ENCODE measurements at places on chromosomes 11 and 22.

DNA sequence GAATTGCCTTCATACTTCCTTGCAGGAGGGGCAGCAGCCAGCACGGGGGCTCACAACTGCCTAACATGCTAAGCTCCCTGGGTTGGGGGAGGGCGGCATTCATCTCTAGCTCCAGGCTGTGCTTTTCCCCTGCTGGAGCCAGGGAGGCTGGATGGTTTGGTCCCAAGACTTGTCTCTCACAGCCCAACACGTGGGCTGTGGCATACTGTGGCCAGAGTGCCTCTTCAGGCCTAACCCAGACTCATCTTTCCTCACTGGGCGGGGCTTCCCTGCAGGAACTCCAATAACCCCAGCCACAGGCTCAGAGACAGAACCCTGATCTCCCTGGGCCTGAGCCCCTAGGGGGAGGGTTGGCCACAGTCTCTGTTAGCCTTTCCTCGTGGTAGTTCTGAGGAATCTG is 121.9 kb upstream of the PLET1 start:
- DNase-seq = no peak

DNA sequence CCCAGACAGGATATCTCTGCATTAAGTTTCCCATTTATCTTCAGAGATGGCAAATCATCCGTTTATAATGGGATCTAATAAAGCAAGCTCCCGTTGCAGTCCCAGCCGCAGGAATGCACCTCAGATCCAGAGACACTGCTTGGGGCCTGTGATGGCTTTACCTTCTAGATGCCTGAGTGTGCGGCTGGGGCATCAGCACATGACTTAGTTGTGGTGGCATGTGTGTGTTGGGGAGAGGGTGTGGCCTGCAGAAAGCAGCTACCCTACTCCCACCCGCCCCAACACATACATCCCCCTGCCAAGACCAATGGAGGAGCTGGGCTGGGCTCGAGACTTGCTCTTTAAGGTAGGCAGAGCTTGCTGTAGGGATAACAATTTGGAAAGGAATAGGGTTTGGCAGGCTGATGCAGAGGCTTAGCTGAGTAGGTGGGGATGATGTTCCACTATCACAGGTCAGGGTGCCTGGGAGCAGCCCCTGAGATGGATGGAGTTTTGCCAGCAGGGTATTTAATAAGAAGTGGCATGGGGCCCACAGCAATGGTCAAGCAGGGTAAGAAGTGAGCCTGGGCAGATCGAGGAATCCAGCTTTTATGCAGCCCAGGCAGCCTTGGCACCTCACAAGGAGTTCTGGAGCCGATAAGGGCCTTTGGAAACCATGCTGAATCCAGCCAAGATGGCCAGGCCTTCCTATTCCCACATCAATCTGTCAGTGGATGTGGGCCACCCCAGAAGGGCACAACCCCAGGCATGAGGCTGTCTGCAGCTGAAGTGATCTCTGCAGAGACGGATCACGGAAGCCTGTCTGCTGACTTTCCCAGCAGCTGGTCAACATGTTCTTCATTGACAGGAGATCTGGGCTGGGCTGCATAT is 601.3 kb downstream of the BUD13 start:
- DNase-seq = no peak

GRCh38 chr11:32109138-32109537 is 18.3 kb downstream of the RCN1 start:
- no peak for DNase-seq

DNA sequence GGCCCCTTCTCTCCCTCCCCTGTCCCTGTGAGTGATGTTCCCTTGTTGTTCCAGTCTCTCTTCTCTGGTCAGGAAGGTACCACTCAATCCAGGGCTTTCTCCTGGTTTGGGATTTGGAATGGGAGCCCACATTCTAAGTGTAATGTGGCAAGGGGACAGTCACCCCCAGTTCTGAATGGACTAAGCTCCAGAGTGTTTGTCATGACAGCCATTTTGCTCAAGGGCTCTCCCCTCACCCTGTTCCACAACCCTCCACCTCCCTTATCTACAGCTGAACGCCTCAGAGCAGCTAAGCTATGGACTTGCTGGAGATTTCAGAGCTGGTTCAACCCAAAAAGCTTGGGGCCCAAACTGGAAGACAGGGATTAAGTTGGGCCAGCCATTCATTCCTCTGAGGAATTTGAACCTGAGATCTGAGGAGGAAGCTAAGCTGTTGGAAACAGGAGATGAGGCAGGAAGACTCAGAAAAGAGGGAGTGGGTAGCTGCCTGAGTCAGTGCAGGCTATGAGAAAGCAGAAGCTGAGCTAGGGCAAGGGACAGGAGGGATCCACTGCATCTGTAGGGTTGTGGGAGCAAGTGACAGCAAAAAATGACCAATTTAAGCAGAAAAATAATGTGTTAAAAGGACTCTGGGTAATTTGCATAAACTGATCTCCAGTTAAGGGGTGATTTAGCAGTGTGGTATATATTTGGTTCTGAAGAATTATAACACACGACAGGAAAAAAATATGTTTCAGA is 22.9 kb upstream of the FCHSD2 start:
- DNase-seq = no peak

DNA sequence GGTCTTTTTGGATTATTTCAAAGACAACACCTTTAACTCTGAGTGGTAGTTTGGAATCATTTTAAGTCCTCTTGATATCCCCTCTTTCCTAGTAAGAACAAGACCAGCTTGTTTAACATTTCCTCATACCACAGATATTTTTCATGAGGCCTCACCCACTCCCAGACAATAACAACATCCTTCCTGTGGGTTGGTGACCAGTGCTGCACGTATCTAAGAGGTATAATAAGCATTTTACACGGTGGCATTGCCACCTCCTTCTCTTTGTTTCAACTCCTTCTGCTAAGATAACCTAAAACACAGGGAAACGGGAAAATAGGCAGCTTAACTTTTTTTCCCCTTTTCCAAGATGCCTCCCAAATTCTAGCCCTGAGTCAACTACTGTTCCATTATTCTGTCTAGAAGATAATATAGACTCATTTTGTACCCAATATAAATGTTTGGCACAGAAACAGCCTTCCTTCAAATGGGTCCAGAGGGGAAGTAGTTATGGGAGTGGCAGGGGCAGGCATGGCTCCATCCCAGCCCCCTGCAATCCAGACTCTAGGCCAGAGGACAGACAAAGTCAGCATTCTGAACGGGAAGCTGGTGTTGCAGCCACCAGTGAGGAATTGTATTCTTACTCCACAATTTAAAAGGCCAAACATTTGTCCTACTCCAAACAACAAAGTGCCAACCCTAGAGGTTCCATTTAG is 28.5 kb downstream of the MAML2 start:
- DNase-seq = no peak

GRCh38 chr22:36326178-36327161 is 61.3 kb downstream of the MYH9 start:
- DNase-seq = no peak

GRCh38 chr11:2549876-2550605 is 105.2 kb downstream of the KCNQ1 start:
- DNase-seq = no peak

- no peak for DNase-seq
Observed at GRCh38 chr11:20310137-20310536, 53.4 kb upstream of the HTATIP2 start.

DNA sequence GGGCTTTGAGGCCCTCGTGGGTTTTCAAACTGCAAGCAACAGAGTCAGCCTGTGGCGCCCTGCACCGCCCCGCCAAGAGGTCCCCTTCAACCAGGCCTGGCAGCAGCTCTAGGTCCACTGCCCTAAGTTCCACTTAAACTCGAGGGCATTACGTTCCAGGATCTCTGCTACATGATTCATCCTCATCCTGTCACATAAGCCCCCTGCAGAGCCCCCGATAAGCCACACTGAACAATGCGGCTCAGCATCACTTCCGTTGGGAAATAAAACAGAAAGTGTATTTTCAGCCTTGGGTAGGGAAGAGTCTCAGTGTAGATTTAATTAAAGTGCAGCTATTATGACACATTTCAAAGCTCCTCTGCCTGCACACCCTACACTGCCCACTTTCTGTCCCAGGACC is 24.6 kb downstream of the SULT4A1 start:
- no peak for DNase-seq

- peak; percentile 2 for DNase-seq
Observed at GRCh38 chr22:48758881-48759875, 1068.5 kb downstream of the BRD1 start.

DNA sequence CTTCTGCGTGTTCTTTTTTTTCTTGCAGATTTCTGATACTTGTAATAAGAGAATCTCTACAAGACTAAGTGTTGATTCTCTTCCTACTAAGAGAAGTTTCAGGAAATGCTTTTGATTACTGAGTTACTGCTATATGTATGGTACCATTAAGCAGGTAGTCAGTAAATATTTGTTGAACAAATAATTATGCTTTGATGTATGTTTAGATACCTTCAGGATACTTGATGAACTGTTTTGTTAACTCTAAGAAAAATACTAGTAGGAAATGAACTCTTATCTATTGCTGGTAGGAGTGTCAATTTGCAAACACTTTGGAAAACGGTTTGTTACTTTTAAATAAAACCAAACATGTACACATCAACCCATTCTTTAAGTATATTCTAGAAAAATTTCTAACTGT is 90.6 kb downstream of the TMEM135 start:
- no peak for DNase-seq

DNA sequence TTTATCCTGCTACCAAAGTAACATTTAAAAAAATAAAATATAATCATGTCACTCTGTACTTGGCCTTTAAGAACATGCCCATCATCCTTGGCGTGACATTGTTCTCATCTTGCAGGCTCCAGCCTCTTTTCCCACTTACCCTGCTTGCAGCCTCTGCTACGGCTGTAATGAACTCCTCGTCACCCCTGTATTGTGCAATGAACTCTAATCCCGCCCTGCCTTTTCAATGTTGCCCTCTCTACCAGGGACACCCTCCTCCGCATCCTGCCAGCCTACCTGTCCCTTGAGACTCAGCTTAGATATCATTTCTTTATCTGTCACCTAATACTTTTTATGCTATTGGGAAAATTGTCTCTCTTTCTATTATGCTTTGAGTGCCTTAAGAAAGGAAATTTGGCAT is 12.6 kb upstream of the MMP20 start:
- DNase-seq = no peak

DNA sequence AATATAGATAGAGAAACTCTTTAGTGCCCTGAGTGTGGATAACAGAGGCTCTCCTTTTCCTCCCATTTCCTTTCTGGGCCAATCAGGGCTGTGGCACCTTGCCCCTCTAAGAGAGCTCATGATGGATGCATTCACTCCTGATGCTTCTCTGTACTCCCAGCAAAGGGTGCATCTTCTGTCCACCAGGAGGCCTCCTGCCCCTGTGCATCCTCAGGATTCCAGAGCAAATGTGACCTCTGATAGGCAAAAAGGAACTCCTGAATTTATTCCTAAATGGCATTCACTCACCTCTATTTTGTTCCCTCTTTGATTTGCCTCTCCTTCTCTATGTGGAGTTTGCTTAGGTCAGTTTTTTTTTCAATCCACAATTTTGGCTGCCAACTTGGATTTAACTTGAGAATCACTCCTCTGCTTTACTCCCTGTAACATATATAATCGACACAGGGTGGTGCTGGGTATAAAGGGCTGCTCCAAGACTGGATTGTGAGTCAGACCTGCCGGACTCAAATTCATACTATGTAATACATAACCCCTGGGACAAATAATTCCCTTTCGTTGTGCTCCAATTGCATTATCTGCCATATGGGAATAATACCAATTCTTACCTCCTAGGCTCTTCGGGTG is 1.1 kb upstream of the MRGPRX4 start:
- peak; percentile 5 for DNase-seq

GRCh38 chr11:27721264-27722116 is 21.2 kb upstream of the BDNF start:
- DNase-seq = no peak

- no peak for DNase-seq
Observed at GRCh38 chr11:86204356-86204755, 40.2 kb upstream of the EED start.

- DNase-seq = no peak
Observed at GRCh38 chr11:46391578-46392420, at the start of gene CHRM4. CHRM4 (minus strand) TSS chr11:46391776; CDS start chr11:46386557, 5,219 bp downstream.

- DNase-seq = no peak
Observed at GRCh38 chr11:11451501-11452005, 98.5 kb upstream of the CSNK2A3 start.

DNA sequence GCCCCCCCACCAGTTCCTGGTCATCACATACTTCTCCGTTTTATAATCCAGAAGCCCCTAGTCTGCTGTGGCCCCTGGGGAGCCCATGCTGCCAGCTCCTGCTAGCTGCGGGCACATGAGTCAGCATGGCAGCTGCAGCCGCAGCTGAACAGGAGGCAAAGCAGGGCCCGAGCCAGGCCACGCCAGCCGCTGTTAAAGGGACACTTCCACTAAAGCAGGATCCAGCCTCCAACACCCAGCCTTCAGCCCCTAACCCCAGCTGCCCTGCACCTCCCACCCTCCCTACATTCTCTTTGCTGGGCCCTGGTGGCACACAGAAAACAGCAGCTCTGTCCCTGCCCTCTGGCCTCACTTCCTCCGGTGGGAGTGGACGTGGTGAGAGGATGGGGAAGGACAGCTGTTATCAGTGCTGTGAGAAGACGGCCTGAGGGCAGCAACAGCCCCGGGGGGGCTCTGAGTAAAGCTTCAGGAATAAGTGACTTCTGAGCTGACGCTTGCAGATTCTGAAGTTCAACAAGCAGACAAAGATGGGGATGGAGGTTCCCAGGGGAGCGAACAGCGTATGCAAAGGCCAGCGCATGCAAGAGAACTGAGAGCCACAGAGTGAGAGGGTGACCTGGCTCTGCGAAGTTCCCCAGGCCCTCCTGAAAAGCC is 688 bp upstream of the LRRC74B start:
- no peak for DNase-seq

DNA sequence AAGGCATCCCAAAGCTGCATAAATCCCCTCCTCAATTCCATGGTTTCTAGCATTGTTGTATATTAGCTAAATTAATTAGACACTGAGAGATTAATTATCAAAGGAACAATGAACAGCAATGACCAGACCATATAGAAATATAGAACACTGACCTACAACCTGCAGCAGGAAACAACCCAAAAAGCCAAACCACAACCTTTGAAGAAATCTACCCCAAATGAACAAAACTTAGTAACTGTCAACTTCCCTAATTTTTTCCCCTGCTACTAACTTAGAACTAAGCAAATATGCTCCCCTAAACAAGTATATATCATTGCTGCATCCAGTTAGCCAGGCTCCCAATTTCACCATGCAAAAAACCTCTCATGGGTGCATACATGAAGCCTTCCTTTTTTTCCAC is 268.0 kb upstream of the ANO3 start:
- DNase-seq = no peak

DNA sequence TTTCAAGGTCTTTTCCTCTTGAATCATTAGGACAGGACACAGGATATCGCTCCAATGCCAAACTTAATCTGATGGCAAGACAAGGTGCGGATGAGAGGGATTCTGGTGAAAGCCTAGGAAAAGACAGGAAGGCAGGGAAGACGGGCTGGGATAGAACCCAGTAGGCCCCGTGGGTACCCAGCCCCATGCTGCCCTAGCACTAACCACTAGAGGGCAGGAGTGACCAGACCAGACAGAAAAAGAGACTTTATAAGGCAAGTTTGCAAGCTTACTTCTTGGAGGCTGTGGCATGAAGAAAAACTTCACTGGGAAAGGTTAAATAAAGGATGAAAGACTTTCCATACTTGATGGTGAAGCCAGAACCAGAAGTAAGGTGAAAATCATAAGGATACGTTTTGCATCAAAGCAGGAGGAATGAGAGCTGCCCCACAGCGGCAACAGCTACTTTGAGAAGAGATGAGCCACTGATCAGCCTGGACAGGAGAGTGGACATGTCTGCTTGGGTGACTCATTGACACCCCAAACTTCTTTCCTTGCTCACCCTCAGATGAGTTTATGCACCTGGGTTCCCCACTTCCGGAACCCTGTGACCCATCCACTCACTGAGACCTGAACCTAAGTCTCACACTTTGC is 39.8 kb downstream of the SYN3 start:
- peak; percentile 44 for DNase-seq
